ENCODE measurements at places on chromosomes 6 and 20.

GRCh38 chr6:138540468-138540867, 41.2 kb upstream of the NHSL1 start:
- H3K4me3 ChIP-seq, result no peak overlapping the region
- no peaks in the 10 kb centered on the region for H3K4me1 ChIP-seq
- peaks cover 35% of the 10 kb centered on the region for H3K27me3 ChIP-seq
- H3K27ac ChIP-seq, result no peak overlapping the region

GRCh38 chr6:513058-513457, 121.5 kb downstream of the IRF4 start:
- peaks cover 4% of the 10 kb centered on the region for H3K36me3 ChIP-seq
- H3K4me1 ChIP-seq, result peaks cover 45% of the 10 kb centered on the region
- H3K27ac ChIP-seq, result no peak overlapping the region

DNA sequence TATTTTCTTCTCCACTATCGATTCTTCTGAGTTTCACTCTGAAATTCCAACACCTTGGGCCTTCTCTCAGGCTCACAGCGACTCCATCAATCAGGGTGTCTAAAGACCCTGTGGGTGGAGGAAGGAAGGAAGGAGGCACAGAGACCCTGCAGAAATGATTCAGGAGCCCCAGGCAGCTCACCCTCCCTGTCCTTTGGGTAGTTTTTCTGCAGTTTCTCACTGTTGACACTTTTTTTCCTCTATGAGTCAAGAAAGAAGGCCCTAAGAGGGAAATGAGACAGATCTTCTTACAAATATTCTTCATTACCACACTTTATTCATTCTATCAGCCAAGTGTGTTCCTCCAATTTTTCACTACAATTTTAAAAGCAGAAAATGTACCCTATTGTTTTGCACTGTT, 34.2 kb upstream of the TBXT start:
- no peak for DNase-seq
- peaks cover 25% of the 10 kb centered on the region for H3K27me3 ChIP-seq
- no peak overlapping the region for H3K27ac ChIP-seq
- H3K36me3 ChIP-seq, result no peaks in the 10 kb centered on the region
- no peak overlapping the region for H3K4me3 ChIP-seq

- no peak for DNase-seq
- H3K4me1 ChIP-seq, result no peaks in the 10 kb centered on the region
- no peak overlapping the region for H3K4me3 ChIP-seq
- H3K27ac ChIP-seq, result no peak overlapping the region
- peaks cover 60% of the 10 kb centered on the region for H3K27me3 ChIP-seq
These were observed 8.3 kb downstream of the SEMG2 start for GRCh38 chr20:45229264-45230056.

GRCh38 chr6:22906091-22906549, 336.8 kb downstream of the HDGFL1 start:
- peaks cover 7% of the 10 kb centered on the region for H3K36me3 ChIP-seq
- no peak for DNase-seq
- H3K27ac ChIP-seq, result no peak overlapping the region
- H3K4me3 ChIP-seq, result no peak overlapping the region
- no peaks in the 10 kb centered on the region for H3K4me1 ChIP-seq

DNA sequence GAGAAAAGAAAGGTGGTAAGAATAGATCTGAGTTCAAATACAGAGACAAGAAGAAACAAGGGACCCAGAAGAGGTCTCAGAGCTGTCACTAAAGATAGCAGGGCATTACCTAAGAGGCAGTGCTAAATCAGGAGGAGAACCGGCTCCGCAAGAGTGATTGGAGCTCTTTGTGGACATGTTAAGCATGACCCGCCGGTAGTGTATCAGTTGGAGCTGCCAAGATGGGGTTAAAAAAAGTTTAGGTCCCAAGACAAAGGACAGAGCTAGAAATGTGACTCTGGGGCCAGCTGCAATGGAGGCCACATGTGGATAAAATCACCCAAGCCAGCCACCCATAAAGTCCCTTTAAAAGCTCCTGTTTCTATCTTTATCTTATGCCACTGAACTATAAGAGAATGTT, 93.4 kb downstream of the MBOAT1 start:
- no peaks in the 10 kb centered on the region for H3K27me3 ChIP-seq
- no peaks in the 10 kb centered on the region for H3K4me1 ChIP-seq
- no peak overlapping the region for H3K4me3 ChIP-seq
- H3K36me3 ChIP-seq, result peaks cover 16% of the 10 kb centered on the region

- no peak overlapping the region for H3K4me3 ChIP-seq
- H3K4me1 ChIP-seq, result no peaks in the 10 kb centered on the region
- peaks cover 45% of the 10 kb centered on the region for H3K27me3 ChIP-seq
- no peaks in the 10 kb centered on the region for H3K36me3 ChIP-seq
These were observed 95.2 kb upstream of the CCDC167 start for GRCh38 chr6:37594895-37595294.

DNA sequence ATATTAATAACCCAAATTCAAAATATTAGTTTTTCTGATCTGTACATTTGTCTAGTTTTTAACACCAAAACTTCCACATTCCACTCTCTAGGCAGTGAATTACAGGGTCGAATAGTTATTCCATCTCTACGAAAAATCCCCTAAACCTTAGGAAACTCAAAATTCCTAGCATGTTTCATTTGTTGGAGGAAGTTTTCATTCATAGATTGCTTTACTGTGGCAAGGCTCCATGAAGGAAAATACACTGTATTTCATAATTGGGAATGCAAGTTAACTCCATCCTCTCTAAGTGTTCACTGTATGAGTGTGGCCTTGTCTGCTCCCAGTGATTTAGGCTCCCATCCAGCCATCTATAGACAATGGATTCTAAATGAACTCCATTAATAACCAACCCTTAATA, 296.1 kb downstream of the TENT5A start:
- no peaks in the 10 kb centered on the region for H3K27me3 ChIP-seq
- H3K4me1 ChIP-seq, result no peaks in the 10 kb centered on the region
- no peak overlapping the region for H3K27ac ChIP-seq
- no peak for DNase-seq

- peak overlapping the region; percentile 13 for H3K4me3 ChIP-seq
- DNase-seq, result peak; percentile 68
- no peaks in the 10 kb centered on the region for H3K27me3 ChIP-seq
- H3K27ac ChIP-seq, result no peak overlapping the region
- peaks cover 3% of the 10 kb centered on the region for H3K36me3 ChIP-seq
These were observed 12.1 kb downstream of the FOXS1 start for GRCh38 chr20:31833130-31833930.

- H3K27me3 ChIP-seq, result peaks cover 23% of the 10 kb centered on the region
- no peaks in the 10 kb centered on the region for H3K4me1 ChIP-seq
- DNase-seq, result no peak
- no peak overlapping the region for H3K27ac ChIP-seq
- H3K4me3 ChIP-seq, result no peak overlapping the region
These were observed 17.0 kb downstream of the NCR2 start for GRCh38 chr6:41352396-41352795.

GRCh38 chr6:44733868-44734267, 346.4 kb downstream of the CDC5L start:
- H3K27ac ChIP-seq, result no peak overlapping the region
- H3K4me1 ChIP-seq, result no peaks in the 10 kb centered on the region
- H3K27me3 ChIP-seq, result no peaks in the 10 kb centered on the region
- no peaks in the 10 kb centered on the region for H3K36me3 ChIP-seq
- no peak overlapping the region for H3K4me3 ChIP-seq

GRCh38 chr20:32343439-32343838, 14.7 kb upstream of the ASXL1 start:
- H3K27ac ChIP-seq, result no peak overlapping the region
- H3K27me3 ChIP-seq, result no peaks in the 10 kb centered on the region
- H3K36me3 ChIP-seq, result no peaks in the 10 kb centered on the region
- no peak for DNase-seq
- H3K4me1 ChIP-seq, result peaks cover 4% of the 10 kb centered on the region
- no peak overlapping the region for H3K4me3 ChIP-seq

DNA sequence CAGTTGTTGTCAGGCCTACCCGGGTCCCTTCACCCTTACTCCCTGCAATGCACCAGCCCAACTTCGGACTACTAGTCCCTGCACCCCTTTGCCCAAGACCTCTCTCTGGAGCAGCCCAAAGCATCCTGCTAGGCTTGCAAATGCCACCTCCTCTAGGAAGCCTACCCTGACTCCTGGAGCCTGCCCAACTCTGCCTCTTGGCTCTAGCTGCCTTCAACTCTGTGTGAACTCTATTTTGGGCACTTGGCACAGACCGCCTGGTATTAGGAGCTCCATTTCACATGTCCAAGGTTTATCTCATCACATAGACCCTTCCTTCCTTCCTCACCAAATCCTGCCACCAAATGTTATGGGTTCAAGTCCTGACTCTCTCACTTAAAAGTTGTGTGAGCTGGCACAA, 80.6 kb downstream of the MDGA1 start:
- H3K27ac ChIP-seq, result no peak overlapping the region
- no peaks in the 10 kb centered on the region for H3K27me3 ChIP-seq
- peaks cover 7% of the 10 kb centered on the region for H3K4me1 ChIP-seq
- no peak for DNase-seq

GRCh38 chr6:167211881-167212712, 54.3 kb upstream of the GPR31 start:
- H3K27ac ChIP-seq, result no peak overlapping the region
- H3K27me3 ChIP-seq, result peaks cover 13% of the 10 kb centered on the region
- no peaks in the 10 kb centered on the region for H3K36me3 ChIP-seq
- no peaks in the 10 kb centered on the region for H3K4me1 ChIP-seq
- no peak overlapping the region for H3K4me3 ChIP-seq

- no peaks in the 10 kb centered on the region for H3K4me1 ChIP-seq
- no peak overlapping the region for H3K27ac ChIP-seq
- H3K36me3 ChIP-seq, result no peaks in the 10 kb centered on the region
- no peak overlapping the region for H3K4me3 ChIP-seq
- peaks cover 22% of the 10 kb centered on the region for H3K27me3 ChIP-seq
- DNase-seq, result no peak
These were observed 8.2 kb upstream of the RAE1 start for GRCh38 chr20:57342829-57343228.

- H3K27ac ChIP-seq, result no peak overlapping the region
- H3K4me3 ChIP-seq, result no peak overlapping the region
- H3K4me1 ChIP-seq, result no peaks in the 10 kb centered on the region
- DNase-seq, result no peak
- peaks cover 5% of the 10 kb centered on the region for H3K27me3 ChIP-seq
These were observed 55.5 kb upstream of the SGK1 start for GRCh38 chr6:134373282-134373922.

DNA sequence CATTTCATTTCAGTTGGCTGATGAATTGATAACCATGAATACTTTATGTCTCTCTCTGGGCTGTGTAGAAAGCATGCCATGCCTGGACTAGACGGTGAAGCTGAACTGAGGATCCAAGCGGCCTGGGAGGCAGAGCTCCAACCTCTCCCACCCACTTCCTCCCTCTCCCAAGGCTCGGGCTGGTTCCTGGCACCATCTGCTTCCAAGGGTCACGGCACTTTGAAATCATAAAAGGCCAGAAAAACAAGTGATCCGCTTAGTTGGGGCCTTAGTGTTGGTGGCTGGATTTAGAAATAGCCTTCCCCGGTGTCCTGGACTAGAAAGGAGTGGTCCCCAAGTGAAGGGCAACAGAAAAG, 202.4 kb upstream of the PMEPA1 start:
- H3K27me3 ChIP-seq, result peaks cover 66% of the 10 kb centered on the region
- H3K4me1 ChIP-seq, result no peaks in the 10 kb centered on the region
- no peaks in the 10 kb centered on the region for H3K36me3 ChIP-seq
- no peak overlapping the region for H3K4me3 ChIP-seq
- H3K27ac ChIP-seq, result no peak overlapping the region

DNA sequence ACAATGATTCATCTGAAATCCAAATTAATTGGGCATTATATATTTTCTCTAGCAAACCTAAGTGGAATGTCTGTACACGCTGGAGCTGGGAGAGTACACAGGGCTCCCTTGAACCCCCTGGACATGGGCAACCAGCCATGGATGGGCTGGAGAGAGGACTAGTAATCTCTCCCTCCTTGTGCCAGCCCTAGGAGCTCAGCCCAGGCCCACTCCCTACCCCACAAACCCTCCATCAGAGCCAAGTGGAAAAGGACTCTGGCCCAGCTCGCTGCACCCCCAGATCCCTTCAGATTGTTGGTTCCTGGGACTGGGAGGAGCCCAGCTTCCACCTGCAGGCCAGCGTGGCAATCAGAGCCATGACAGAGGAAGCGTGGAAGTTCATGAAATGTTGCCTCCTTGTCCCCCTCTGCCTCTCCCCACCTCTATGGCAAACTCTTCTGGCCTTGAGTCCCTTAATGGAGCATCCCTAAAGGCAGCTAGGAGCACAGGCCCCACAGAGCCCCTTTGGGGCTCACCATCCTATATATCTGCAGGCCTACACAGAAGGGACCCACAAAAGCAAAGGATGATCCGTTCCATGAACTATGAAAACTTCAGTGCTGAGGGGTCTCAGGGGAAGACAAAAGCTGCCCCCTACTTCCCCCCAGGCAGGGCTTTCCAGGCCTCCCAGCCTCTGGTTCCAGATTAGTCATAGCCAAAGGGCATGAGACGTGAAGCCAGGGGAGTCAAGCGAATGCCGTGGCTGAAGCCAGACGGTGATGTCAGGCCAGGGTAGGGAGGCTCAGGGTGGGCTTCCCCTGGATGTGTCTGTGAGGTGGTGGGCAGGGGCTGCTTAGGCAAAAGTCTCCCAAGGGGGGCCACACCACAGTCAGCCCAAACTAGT, 126.4 kb upstream of the MAFB start:
- H3K36me3 ChIP-seq, result no peaks in the 10 kb centered on the region
- DNase-seq, result no peak
- H3K4me3 ChIP-seq, result no peak overlapping the region
- no peak overlapping the region for H3K27ac ChIP-seq
- H3K27me3 ChIP-seq, result peaks cover 4% of the 10 kb centered on the region

DNA sequence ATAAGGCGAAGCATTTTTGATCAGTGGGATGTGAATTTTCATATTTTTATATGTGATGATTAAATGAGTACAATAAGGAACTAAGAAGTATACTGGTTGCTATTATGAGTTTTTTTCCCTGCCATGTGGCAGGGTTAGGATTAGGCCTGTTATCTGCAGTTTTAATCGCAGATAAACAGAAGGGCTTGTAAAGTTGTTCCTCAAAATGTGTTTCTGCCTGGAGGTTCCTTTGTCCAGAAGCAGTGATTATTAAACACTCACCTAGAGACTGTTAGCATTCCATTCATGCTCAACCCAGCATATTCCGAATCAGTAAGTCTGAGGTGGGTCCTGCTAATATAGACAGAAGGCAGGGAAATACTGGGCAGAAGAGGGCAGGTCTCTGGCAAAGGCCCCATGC, 316.0 kb downstream of the CLIC5 start:
- no peaks in the 10 kb centered on the region for H3K36me3 ChIP-seq
- no peak overlapping the region for H3K4me3 ChIP-seq
- peaks cover 4% of the 10 kb centered on the region for H3K4me1 ChIP-seq
- H3K27me3 ChIP-seq, result no peaks in the 10 kb centered on the region
- no peak for DNase-seq
- H3K27ac ChIP-seq, result no peak overlapping the region

GRCh38 chr6:138182939-138183789, 21.4 kb downstream of the ARFGEF3 start:
- H3K27ac ChIP-seq, result no peak overlapping the region
- no peaks in the 10 kb centered on the region for H3K4me1 ChIP-seq
- peaks cover 87% of the 10 kb centered on the region for H3K27me3 ChIP-seq
- no peak overlapping the region for H3K4me3 ChIP-seq

DNA sequence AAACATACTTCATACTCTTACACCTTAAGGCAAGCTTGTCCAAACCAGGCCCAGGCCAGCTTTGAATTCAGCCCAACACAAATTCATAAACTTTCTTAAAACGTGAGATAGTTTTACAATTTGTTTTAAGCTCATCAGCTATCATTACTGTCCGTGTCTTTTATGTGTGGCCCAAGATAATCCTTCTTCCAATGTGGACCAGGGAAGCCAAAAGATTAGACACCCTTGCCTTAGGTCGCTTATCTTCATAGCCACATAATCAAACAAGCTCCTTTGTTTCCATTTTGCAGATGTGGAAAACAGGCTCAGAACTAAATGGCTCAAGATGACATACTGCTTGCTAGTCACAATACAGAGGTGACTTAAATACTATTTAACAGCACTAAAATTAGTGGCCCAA, 6.0 kb downstream of the SALL4 start:
- H3K27ac ChIP-seq, result no peak overlapping the region
- DNase-seq, result no peak
- peaks cover 31% of the 10 kb centered on the region for H3K27me3 ChIP-seq
- H3K4me3 ChIP-seq, result no peak overlapping the region
- no peaks in the 10 kb centered on the region for H3K36me3 ChIP-seq
